ENCODE measurements at places on chromosomes 1 and 21. TPM values are rescaled to one million over a fixed set of nuclear protein-coding genes. Genes with fewer than 3 reads are reported as not detected.

HSD3B1 gene
- total RNA-seq, result not detected

S100B gene
- 14.7 TPM for total RNA-seq

SLC22A15 gene
- 9.7 TPM for total RNA-seq

- DNase-seq, result no peak
These were observed 578.5 kb downstream of the USP25 start for GRCh38 chr21:16308269-16308668.

DNA sequence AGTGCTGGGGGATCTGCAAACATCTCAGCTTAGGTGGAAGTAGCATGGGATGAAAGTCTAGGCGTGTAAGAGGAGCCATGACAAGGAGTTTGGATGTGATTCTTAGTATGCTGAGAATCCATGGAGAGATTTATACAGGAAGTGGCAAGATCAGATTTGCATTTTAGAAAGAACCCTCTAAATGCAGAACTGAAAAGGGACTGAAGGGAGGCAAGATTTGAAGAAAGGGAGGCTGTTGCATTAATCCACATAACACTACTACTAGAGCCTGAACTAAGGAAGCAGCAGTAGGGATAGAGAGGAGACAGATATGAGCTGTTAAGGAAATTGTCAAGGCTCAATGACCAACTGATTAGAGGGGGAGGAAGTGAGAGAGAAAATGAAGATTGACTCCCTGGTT, 9.8 kb downstream of the C1orf74 start:
- DNase-seq, result no peak

GRCh38 chr1:195894411-195894810, 713.8 kb downstream of the KCNT2 start:
- DNase-seq, result no peak

DNA sequence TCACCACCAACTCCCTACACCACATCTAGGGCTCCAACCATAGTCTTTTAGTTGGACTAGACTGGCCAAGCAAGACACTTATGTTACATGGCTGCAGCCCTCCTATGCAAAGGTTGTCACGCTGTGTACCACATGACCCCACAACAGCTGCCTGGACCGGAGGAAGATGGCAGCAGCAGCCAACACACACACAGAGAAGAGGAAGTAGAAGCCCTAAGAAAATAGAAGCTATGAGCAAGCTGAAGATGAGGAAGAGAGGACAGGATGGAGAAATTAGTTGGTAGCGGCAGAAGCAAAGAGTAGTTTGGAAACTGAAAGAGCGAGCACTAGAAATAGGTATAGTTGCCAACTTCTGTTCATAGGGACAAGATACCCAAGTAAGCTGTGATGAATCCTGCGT, 60.8 kb upstream of the RALGPS2 start:
- DNase-seq, result no peak

DNA sequence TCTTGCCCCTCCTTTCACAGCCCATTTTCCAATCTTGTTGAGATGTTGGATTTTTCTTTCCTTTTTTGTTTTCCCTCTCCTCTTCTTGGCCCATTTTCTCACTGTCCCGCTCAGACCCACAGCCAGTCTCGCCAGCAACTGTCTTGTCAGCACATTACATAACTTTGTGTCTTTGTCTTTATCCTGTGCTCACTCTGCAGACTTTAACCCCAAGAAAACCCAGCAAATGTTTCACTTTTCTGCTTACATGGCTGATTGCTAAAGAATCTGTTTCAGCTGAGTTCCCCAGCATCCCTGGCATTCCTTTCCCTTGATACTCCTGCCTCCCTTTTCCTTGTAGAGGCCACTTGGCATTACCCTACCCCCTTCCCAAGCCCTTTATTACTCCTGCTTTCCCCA, 74.6 kb downstream of the ZNF648 start:
- no peak for DNase-seq

GRCh38 chr1:184953600-184954219, 20.6 kb downstream of the NIBAN1 start:
- DNase-seq, result no peak
